ENCODE measurements at places on chromosomes 1 and 21.

- DNase-seq = no peak
These were observed 631.3 kb downstream of the PLA2G4A start for GRCh38 chr1:187460093-187460492.

DNA sequence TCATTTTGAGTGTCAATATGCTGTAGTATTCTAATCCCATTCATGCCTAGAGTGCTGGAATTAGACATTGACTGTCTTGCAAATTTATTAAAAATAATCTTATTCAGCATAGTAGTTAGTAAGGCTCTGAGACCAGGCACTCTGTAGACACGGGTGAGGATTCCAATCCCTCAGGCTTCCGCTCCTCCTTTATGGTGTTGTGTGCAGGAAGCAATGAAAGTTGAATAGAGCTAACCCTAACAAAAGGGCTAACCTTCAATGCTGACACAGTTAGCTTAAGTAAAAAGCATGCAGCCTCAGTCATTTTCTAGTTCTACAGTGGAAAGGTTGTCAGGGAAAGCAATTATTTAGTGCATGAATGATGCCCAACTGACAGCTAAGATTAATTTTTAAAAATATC, 199.6 kb upstream of the SGIP1 start:
- no peak for DNase-seq

GRCh38 chr1:233182587-233182986, 112.9 kb downstream of the PCNX2 start:
- DNase-seq = no peak

DNA sequence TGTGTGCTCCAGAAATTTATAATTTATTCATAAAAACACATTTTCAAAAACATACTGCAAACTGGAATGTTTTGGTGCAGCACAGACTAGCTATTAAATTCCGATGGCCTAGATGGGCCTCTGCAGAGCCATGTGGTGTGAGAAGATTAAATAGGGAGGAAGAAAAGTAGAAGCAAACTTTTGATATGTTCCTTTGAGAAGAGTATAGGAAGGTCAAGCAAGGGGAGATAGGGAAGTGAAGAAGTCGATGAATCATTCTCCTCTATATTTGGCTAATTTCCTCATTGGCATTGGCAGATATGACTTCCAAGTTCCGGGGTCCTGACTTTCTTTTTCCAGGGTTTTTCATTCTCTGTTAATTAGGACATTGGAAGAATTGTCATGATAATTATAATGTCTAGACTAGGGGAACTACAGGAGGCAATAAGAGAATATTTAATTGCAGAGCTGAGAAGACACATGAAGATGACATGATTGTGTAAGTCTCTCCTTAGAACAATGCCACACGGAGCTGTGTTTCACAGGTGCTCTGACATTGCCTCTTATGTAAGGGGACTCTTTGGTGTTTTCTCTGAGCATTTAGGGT, 19.3 kb upstream of the ZNF326 start:
- no peak for DNase-seq

DNA sequence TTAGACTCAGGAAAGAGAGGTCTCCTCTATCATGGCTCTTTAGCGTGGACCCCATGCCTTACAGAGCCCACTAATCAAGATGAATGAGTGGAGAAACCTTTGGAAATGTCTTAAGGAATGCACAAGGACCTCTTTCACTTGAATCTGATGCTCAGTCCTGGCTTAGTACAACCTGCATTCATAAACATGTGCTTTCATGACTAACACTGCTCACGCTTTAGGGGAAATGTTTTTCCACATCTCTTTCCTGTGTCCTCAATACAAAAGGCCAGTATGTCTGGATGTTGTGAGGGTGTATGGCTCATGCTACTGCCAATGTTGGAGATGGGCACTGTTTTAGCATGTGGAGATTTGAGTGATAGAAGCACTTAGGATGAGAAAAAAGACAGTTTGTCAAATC, 14.2 kb upstream of the GNG12 start:
- DNase-seq = no peak

Measured in GOT3 (cell line).